ENCODE measurements at places on chromosomes 6 and 20.

- no peak for DNase-seq
Measured at GRCh38 chr6:27138837-27139755, 108.4 kb upstream of the PRSS16 start.

DNA sequence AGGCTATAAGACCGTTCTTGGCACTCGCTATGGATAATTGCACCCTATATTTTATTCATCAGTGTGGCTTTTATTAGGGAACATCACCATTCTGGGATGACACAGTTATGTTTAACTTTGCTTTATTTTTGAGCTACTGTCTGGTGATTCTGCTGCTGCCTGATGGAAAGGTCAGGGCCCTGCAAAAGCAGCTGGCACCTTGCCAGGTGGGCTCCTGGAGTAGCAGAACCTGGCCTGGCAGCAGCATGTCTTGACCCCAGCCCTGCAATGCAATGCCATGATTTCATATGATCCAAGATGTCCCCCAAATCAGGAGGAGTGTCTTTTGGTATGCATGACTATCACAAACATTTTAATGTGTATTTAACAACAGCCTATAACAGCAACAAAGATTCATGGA, 228.4 kb upstream of the RSPO3 start:
- no peak for DNase-seq

- peak; percentile 59 for DNase-seq
Measured at GRCh38 chr6:38776515-38776914, 61.4 kb downstream of the DNAH8 start.

GRCh38 chr6:20202699-20203302, 9.5 kb downstream of the MBOAT1 start:
- DNase-seq: no peak

DNA sequence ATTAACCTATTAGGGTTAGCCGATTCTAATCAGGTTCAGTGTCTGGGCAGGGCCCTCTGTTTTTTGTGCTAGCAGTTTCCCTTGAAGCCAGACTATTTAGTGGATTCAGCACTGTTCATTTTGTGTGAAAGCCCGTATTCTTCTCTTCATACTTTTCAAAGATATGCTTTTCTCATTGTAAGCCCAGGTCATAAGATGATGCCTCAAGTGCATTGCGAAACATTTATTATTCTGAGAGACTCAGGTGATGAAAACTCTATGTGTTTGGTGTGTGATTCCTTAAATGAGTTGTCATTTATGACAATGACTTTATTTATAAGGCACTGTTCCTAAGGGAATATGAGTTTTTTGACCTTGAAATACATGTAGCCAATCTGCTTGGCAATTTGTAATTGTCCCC, 851.0 kb upstream of the FLRT3 start:
- no peak for DNase-seq

DNA sequence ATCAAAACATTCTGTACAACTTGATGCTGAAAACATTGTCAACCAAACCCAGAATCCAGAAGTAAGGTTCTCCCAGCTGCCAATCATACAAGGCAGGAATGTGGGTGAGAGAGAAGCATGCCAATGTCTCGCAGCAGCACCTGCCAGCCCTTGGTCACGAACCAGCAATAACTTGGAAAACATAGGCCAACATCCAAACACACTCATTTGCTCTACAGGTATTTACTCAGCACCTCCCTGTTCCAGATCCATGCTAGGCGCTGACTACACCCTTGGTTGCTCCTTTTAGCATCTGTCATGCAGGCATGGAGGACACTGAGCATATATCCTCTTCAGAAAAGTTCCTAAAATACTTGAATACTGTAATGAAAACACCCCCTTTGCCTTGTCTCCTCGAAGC, 63.6 kb downstream of the FAXC start:
- no peak for DNase-seq

- DNase-seq: no peak
Measured at GRCh38 chr20:2751347-2751877, 49.0 kb downstream of the CPXM1 start.

GRCh38 chr6:42988486-42989020, 4.2 kb downstream of the PPP2R5D start:
- no peak for DNase-seq

DNA sequence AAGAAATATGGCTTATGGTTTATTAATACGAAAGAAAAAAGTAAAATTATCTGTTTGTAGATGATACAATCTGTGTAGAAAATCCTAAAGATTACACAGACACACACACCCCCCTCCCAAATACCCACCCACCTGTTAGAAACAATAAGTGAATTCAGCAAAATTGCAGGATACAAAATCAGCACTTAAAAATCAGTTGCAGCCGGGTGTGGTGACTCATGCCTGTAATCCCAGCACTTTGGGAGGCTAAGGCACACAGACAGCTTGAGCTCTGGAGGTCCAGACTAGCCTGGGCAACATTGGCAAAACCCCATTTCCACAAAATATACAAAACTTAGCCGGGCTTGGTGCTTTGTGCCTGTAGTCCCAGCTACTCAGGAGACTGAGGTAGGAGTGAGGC, 42.3 kb downstream of the NINL start:
- DNase-seq: peak; percentile 51

GRCh38 chr20:53092772-53093300, 120.7 kb downstream of the TSHZ2 start:
- no peak for DNase-seq
